Activated T-helper 9 cell treated with anti-CD3 and anti-CD28 coated beads, Interleukin-2, amount 50 U/mL, for 16 hours (primary cell): ENCODE measurements at places on chromosomes 4 and X.

DNA sequence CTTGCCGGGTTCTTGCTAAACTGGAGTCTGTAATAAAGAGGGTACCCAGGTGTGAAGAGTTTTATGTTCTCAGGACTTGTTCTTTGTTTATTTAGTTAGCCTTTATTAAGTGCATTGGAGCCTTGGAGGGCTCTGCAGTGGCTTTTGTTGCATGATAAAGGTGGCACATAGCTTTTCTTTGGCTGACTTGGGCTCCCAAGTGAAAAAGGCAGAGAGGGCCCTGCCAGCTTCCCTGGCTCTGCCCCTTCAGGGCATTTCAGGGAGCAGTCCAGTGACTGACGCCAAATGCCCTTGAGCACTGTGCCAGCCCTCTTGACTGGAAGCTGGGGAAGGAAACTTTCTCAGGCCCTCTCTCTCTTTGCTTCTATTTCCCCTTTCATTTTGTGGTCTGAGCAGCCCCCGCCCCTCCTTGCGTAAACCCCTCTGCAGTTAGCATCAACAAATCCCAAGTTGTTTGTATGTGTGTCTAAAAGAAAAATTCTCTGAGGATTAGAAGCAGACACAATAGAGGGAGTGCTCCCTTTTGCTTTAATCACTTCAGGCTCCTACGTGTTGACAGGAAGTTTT lies 152.2 kb downstream of the NHS start:
- no peak for DNase-seq

DNA sequence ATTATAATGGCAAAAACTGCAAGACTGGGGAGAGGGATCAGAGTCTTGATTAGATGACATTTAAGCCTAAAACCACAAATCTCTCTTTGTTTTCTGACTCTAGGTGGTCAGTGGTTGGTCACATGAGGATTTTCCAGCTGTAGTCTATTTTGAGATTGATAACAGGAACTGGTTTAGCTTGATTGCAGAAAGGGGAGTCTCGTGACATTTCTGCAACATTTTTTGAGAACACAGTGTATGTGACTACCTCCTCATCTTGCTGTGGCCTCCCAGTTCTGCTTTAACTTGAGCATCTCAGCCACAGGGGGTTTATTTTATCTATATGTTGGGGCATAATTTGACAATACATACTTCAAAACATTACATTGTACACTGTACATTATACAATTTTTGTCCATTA lies 726.4 kb upstream of the MAGEB2 start:
- no peak for DNase-seq

GRCh38 chr4:155478336-155478835 lies 101.6 kb upstream of the MAP9 start:
- DNase-seq, result no peak

- DNase-seq, result no peak
Measured at GRCh38 chr4:113952452-113953029, 26.9 kb downstream of the ARSJ start.

DNA sequence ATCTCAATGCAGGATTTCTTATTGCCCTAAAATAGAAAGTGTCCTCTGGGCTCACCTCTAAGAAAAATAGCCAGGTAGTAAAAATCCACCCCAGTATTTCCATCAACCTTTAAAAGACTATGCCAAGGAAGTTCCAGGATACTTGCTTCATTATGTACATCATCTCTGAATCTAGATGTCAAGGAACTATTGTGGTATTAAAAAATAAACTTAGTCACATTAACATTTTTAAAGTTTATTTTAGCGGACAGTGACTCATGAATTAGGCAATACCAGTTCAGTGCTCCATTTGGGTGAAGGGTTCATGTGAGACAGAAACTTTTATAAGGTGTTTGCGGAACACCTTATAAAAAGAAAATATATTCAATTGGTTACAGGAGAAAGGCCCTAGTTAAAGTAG lies 209.2 kb downstream of the ADAM29 start:
- no peak for DNase-seq

- DNase-seq, result no peak
Measured at GRCh38 chr4:36872679-36873078, 371.9 kb upstream of the NWD2 start.

- DNase-seq, result no peak
Measured at GRCh38 chr4:12270546-12270945, 841.9 kb upstream of the HS3ST1 start.
